Body of pancreas (tissue), 4 donors: ENCODE measurements at places on chromosomes 1 and 21. TPM values are rescaled to one million over a fixed set of nuclear protein-coding genes. Genes with fewer than 3 reads are reported as not detected.

GRCh38 chr1:199856216-199856780, 171.2 kb upstream of the NR5A2 start:
- DNase-seq = no peak

DNA sequence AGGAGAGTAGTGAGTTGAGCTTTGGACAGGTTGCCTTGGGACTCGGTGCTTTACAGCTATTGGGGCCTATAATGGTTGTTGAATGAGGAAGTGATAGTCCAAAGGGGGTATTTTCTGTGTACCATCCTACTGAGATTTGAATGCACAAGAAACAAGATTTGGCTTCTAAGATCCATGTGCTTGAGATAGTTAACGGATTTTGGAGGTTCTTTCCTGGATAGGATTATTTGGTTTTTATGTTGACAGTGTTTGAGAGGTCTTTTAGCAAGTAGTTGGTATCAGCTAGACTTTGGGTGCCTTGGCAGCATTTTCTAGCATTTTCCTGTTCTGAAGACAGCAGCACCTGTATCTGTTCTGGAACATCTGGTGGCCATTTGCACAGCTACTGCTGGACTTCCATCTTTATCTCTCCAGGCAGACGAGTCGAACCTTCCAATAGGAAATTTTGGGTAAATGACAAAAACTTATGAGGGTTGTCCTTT, 3.6 kb upstream of the SCAF4 start:
- no peak for DNase-seq

DNA sequence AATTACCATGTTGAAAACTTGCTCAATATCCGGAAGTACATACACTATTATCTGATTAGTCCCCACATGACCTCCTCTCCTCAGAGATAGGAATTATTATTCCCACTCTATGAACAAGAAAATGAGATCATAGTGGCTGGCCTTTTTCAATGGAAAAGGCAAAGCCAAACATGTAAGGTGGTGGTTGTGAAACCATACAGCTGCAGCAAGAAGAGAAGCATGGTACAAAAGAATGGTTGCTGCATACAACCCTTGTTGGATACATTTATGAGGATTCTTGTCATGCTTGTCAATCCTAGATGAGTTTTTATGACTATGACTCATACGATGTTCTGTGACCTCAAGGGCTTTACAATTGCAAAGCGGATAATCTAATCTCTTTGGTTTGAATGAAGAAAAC, 514.7 kb downstream of the PLPP3 start:
- DNase-seq = no peak

The MYBPH gene
- not detected for total RNA-seq

The LCE6A gene
- total RNA-seq = not detected
